ENCODE measurements at places on chromosomes 1 and 21.
A peak's percentile ranks its signal among the peaks of the same experiment; 100 is the strongest.

GRCh38 chr1:195637539-195637938, 970.7 kb downstream of the KCNT2 start:
- DNase-seq, result no peak

DNA sequence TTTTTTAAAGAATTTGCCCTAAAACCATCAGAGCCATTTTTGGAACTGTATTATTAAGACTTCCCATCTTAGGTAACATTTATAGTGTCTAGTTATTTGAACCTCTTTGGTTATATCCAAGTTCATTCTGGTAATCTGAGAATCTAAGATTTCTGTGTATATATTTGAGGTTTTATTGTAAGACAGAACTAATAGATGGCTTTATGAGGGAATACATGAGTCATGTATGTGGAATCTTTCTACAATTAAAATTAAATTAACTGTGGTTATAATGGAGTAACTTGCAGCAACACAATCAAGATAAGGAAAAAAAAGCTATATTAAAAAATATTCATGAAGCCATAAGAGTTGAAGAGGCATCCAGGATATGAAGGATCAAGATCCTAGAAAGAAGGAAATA, 92.1 kb downstream of the UBE2U start:
- peak; percentile 15 for DNase-seq

GRCh38 chr1:59771361-59771760, 43.4 kb upstream of the HOOK1 start:
- DNase-seq, result no peak

DNA sequence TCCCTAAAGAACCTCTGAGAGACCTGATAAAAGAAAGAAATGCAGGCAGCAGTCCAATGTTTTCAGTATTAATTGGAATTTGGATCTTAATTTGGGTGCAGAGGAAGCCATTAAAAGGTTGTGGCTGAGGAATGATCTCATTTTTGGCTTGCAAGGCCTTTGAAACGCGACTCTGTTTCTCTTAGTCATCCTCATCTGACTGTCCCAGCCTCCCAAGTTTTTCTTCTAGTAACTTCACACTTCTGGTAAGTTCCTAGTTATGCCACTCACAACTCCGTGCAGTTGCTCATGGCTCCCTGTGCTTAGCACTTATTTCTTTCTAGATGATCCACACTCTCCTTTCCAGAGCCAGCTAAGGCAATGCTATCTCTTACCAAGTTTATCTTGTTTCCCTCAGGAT, 147.4 kb upstream of the USP24 start:
- DNase-seq, result peak; percentile 51

DNA sequence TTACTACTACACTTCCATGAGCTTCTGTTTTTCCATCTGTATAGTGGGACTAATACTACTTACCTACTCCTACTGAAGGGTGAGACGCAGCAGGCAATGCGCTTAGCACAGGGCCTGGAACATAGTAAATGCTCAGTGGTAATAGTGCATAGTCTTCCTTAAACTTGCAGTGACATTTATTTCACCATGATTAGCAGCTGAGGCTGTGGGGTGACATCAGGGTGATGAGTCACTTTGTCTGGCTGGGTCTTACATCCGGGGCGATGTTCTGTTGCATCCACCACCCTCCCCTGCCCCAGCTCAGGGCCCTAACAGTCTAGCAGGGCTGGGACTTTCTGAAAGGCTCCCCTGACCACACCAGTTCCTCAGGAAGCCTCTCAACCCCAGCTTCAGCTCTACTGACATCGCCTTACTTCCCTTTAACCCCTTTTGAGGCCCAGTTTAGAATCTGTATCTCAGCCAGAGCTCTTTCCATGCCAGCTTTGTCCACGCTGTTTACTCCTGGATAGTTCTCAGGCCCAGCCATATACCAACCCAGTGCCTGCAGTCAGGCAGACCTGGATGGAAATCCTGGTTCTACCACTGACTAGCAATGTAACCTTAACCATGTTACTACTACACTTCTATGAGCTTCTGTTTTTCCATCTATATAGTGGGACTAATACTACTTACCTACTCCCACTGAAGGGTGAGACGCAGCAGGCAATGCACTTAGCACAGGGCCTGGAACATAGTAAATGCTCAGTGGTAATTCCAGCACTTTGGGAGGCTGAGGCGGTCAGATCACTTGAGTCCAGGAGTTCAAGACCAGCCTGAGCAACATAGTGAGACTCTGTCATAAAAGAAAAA, 66.3 kb downstream of the CD58 start:
- peak; percentile 68 for DNase-seq

DNA sequence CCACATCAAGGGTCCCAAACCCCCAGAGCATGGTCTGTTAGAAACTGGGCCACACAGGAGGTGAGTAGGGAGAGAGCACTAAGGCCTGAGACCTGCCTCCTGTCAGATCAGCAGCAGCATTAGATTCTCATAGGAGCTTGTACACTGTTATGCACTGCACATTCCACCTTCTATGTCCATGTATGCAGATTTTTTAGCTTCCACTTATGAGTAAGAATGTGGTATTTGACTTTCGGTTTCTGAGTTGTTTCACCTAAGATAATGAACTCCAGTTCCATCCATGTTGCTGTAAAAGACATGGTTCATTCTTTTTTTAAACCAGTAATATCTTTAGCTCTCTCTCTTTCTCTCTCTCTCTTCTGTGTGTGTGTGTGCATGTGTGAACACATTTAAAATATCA, 663 bp upstream of the GBP6 start:
- peak; percentile 30 for DNase-seq

GRCh38 chr1:15443281-15443680, 5.0 kb downstream of the CTRC start:
- DNase-seq, result no peak

DNA sequence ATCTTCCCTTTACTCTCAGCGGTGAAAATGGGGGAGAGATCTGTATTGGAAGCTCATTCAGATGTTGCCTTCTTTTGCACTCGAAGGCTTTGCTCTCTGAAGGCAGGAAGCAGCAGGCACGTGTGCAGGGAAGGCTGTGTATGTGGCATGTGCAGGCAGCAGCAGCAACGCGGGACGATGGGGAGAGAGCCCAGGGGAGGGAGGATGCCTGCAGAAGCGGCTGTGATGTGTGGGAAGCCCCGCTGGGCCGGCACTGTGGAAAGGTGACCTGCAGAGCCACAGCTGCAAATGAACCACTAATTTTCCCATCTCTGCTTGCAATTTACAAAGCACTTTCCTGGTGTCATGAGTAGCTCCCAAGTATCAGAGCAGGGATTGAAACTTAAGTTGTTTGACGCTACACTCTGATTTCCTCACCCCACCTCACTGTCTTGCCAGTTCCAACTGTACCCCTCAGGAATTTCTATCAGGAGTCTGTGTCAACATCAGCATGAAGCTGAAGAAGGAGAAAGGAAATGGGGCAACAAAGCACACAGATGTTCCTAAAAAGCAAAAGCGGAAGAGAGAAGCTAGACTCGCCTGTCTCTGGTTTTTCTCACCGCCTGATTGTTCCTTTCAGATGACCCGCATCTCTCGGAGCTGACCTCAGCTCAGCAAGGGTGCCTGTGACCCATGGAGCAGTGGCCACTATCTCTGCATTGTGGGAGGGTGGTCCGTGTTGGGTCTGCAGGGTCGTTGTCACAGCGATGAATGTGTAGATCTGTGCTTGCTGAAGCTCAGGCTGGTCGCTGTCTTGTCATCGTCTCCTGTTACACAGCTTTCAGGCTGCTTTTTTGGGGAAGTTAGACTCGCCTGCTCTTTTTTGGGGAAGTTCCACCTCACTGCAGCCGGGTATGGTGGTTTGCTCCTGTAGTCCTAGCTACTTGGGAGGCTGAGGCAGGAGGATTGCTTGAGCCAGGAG, 156.1 kb downstream of the KIF26B start:
- peak; percentile 80 for DNase-seq

DNA sequence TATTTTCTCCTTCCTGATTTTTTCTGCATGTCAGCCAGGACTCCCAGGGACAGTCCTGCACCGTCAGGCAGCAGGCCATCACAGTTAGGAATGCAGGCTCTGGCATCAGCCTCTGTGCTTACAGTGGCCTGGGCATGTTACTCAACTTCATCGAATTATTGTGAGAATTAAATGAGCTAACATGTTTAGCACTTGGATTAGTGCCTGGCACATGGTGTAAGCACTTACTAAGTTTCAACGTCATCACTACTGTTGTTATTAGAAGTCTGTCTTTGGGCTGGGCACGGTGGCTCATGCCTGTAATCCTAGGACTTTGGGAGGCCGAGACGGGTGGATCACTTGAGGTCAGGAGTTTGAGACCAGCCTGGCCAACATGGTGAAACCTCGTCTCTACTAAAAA, 45.1 kb downstream of the SCCPDH start:
- DNase-seq, result peak; percentile 78

DNA sequence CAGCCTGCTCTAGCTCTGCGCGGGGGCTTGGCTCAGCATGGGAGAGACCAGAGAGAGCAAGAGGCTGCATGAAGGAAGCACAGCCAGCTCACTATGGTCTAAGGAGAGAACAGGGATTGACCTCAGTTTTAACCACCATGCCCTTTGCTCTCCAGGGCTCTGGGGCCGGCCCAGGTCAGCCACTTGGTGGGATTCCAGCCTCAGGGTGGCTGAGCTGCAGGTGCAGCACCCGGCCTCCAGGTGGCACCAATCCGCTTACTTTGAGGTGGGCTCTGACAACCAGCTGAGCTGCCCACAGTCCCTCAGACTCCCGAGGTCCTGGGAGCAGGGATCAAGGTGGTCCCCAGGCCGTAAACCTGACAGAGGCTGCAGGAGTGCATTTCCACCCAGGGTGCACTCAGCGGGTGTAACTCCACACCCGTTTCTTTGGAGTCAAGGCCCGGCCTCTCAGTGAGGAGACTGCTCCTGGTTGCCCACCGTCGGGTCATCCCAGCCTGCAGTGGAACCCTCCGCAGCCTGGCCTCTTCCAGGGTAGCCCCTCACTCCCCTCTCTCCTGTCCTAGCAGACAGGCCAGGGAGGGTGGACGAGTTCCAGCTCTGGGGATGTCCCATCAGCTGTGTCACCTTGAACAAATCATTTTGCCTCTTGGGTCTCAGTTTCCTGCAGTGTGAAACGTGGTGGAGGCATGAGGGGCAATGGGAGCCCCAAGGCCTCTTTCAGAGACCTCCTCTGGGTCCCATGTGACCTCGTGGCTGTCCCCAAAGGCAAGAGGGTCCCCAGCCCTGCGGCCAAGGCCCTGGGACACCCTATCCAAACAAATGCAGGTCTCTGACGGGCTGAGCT, 607 bp upstream of the LGR6 start:
- DNase-seq, result peak; percentile 28

GRCh38 chr1:87894062-87894461, 565.4 kb downstream of the LMO4 start:
- no peak for DNase-seq

DNA sequence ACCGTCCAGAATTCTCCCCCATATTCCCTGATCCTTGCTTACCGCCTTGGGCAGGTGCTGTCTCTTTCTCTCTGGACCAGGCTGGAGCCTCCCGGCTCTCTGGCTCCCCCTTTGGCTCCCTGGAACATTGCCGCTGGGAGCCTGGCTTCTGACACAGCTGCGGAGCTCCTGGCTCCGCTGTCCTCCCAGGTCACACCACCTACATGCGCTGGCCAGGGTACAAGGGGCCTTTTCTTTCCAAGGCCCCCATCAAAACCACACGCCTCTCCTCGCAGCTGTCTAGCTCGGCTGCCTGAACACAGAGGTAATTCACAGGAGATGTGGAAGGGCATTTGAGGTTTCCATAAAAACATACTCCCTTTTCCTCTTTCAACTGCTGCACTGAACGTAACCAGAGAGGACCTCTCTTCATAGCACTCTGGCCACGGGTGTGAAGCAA, 7.5 kb upstream of the ZNF648 start:
- DNase-seq, result no peak

- peak; percentile 8 for DNase-seq
Measured at GRCh38 chr1:223298701-223299100, 65.3 kb downstream of the SUSD4 start.

DNA sequence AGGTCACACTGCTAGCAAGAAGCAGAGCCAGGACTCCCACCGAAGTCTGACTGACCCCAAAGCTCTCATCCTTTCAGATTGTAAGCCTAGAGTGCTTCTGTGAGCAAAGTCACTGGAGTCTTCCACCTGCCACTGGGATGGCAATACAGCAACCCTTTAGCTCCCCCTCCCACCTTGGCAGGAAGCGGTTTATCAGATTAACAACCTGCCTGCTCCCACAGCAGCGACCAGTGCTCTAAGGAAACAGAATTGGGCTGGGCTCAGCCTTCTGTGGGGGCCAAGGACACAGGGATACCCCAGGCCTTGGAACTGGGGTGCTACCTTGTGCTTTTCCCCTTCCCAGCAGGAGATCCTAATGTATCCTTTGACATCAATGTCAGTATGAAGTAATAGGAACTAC, 76.0 kb downstream of the GFI1 start:
- DNase-seq, result no peak
